CD4-positive, alpha-beta T cell (primary cell): ENCODE measurements at places on chromosomes 4 and X.

- DNase-seq = no peak
- no peaks in the 10 kb centered on the region for H3K4me1 ChIP-seq
- H3K4me3 ChIP-seq = no peak overlapping the region
Observed at GRCh38 chr4:8317474-8317873, 47.9 kb downstream of the HTRA3 start.

DNA sequence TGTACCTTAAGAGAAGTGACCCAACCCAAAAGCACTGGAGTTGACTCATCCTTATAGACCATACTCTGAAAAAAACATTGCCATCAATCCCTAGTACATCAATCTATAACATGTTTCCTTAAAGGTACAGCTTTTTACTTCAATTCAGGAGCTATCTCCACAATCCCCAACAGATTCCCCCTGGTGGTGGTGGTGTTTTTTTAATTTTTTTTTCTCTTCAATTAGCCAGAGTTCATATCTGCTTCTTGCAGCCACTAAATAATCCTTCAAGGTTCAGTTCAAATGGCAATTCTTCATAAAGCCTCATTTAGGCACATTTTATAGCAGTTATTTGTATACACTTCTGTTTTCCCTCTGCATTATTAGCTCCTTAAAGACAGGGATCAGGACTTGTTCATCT, 60.7 kb upstream of the KDR start:
- H3K27me3 ChIP-seq = peaks cover 7% of the 10 kb centered on the region
- no peaks in the 10 kb centered on the region for H3K4me1 ChIP-seq
- H3K36me3 ChIP-seq = no peaks in the 10 kb centered on the region
- no peak overlapping the region for H3K27ac ChIP-seq
- DNase-seq = no peak

DNA sequence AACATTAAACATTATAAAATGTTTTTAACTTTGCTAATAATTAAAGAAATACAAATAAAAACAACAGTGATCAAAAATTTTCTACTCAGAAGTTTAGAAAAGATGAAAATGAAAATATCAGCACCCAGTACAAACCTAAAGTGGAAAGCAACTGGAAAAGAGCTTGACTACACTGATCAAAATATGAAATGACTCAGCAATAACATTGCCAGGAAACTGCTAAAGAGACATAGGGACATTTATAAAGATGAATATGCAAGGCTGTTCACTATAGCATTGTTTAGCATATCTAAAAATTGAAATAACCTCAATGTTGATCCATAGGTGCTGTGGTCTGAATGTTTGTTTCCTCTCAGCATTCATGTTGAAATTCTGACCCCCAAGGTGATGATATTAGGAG, 88.5 kb upstream of the NOCT start:
- DNase-seq = no peak
- no peak overlapping the region for H3K27ac ChIP-seq
- no peaks in the 10 kb centered on the region for H3K27me3 ChIP-seq
- H3K4me3 ChIP-seq = no peak overlapping the region
- no peaks in the 10 kb centered on the region for H3K4me1 ChIP-seq

DNA sequence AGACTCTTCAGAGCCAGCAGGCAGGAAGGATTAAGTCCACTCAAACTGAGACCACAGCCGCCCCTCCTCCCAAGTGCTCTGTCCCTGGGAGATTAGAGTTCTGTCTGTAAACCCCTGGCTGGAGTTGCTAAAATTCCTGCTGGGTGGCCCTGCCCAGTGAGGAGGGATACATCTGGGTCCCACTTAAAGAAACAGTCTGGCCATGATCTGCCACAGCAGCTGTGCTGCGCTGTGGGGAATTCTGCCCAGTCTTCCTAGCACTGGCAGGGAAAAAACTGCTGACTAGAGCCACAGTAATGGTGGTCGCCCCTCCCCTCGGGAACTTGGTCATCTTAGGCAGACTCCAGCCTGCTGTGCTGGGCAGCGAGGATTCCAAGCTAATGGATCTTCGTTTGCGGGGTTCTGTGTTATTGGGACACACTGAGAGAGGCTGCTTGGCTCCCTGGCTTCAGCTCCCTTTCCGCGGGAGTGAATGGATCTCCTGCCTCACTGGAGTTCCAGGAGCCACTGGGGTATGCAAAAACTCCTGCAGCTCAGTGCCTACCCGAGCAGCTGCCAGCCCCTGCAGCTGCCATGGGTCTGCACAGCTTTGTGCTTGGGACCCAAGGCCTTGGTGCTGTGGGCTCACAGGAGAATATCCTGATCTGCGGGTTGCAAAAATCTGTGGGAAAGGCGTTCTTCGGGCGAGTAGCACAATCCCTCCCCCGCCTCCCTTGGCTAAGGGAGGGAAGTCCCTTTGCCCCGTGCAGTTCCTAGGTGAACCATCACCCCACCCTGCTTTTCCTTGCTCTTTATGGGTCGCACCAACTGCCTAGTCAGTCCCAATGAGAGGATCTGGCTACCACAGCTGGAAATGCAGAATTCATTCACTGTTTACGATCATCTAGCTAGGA, 15.7 kb downstream of the ZXDB start:
- H3K4me3 ChIP-seq = no peak overlapping the region
- no peaks in the 10 kb centered on the region for H3K27me3 ChIP-seq
- H3K27ac ChIP-seq = no peak overlapping the region
- no peaks in the 10 kb centered on the region for H3K36me3 ChIP-seq
- H3K4me1 ChIP-seq = no peaks in the 10 kb centered on the region

DNA sequence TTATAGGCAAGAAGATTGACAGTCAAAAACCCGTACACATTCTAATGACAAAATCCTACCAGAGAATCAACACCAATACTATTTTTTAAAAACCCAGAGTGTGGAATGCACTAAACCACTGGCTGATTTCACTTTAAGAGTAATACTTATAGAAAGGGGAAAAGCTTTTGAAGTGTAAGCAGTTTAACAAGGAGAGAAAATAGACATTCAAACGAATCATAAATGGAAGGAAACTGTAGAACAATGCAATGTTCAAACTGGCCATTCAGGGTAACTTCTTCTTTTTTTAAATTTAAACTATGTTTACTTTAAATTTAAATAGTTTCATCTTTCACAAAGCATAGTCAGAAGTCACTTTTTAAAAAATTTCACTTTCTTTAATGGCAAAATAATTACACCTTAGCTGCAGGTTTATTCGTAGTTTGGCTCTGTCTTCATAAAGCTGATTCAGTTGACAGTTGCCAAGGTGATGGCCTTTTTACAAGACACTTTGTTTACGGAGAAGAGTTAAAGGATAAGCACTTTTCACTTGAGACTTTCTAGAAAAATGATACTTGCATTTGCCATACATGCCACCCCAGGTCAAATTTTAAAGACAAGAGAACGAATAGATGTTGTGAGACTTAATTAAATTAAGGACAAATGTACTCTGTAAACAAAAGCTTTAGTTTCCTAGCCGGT, 82.4 kb upstream of the KLF3 start:
- H3K4me1 ChIP-seq = peaks cover 6% of the 10 kb centered on the region
- no peak overlapping the region for H3K27ac ChIP-seq
- H3K27me3 ChIP-seq = no peaks in the 10 kb centered on the region
- no peaks in the 10 kb centered on the region for H3K36me3 ChIP-seq

GRCh38 chr4:26557164-26557563, 26.7 kb upstream of the TBC1D19 start:
- no peak overlapping the region for H3K4me3 ChIP-seq
- peaks cover 3% of the 10 kb centered on the region for H3K27me3 ChIP-seq
- no peaks in the 10 kb centered on the region for H3K36me3 ChIP-seq
- H3K4me1 ChIP-seq = no peaks in the 10 kb centered on the region

GRCh38 chr4:40482985-40483647, 146.5 kb downstream of the RBM47 start:
- no peak overlapping the region for H3K27ac ChIP-seq
- DNase-seq = no peak

DNA sequence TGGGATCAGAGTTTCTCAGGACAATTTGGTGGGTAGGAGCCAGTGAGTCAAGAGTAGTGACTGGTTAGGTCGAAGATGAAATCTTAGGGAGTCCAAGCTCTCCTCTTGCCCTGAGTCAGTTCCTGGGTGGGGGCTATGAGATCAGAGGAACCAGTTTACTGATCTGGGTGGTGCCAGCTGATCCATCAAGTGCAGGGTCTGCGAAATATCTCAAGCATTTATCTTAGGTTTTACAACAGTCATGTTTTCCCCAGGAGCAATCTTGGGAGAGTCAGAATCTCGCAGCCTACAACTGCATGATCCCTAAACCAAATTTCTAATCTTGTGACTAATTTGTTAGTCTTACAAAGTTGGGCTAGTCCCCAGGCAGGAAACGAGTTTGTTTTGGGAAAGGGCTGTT, 1833.2 kb upstream of the PCDH7 start:
- H3K4me3 ChIP-seq = no peak overlapping the region
- H3K27ac ChIP-seq = no peak overlapping the region
- no peak for DNase-seq
- no peaks in the 10 kb centered on the region for H3K36me3 ChIP-seq
- no peaks in the 10 kb centered on the region for H3K27me3 ChIP-seq
- no peaks in the 10 kb centered on the region for H3K4me1 ChIP-seq

DNA sequence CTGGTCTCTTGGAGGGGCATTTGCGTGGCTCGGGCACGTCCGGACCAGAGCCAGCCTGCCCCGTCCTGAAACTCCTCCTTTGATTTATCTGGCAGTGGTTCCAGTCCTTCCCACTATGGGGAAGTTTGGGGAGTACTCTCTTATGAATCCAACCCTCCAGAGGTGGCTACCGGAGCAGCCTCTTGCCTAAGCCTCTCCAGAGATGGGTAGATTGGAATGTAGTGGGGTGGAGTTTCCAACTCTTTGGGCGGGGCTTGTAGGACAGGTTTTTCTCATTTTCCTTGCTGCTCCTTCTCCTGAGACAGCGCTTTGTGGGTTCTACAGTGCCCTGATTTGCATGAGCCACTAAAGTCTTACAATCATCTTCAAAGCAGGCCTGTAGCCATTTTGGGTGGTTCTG, 60.1 kb upstream of the XAGE1B start:
- H3K4me3 ChIP-seq = no peak overlapping the region
- H3K27me3 ChIP-seq = peaks cover 3% of the 10 kb centered on the region
- no peak for DNase-seq
- no peaks in the 10 kb centered on the region for H3K36me3 ChIP-seq
- peaks cover 2% of the 10 kb centered on the region for H3K4me1 ChIP-seq

DNA sequence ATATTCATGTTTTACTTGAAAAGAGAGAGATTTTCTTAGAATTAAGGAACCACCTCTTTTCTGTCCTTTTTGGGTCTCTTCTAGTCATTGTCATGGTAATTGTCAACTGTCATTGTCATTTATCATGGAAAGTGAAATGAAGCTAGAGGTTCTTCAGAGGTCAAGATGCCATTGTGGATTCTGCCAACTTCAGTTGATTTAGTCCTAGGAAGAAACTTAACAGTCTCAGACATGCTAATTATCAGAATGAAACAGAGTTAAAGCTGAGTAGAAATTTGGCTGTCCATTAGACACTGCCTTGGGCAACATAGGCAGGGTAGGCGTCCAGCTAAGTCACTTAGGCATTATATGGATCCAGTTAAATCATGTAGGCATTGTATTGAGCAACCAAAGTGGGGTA, 796.1 kb upstream of the ADGRL3 start:
- no peak overlapping the region for H3K27ac ChIP-seq
- DNase-seq = no peak
- no peak overlapping the region for H3K4me3 ChIP-seq
- H3K36me3 ChIP-seq = no peaks in the 10 kb centered on the region
- H3K27me3 ChIP-seq = no peaks in the 10 kb centered on the region

GRCh38 chr4:2388429-2389182, 29.8 kb downstream of the ZFYVE28 start:
- peaks cover 28% of the 10 kb centered on the region for H3K4me1 ChIP-seq
- H3K4me3 ChIP-seq = no peak overlapping the region
- no peak for DNase-seq

DNA sequence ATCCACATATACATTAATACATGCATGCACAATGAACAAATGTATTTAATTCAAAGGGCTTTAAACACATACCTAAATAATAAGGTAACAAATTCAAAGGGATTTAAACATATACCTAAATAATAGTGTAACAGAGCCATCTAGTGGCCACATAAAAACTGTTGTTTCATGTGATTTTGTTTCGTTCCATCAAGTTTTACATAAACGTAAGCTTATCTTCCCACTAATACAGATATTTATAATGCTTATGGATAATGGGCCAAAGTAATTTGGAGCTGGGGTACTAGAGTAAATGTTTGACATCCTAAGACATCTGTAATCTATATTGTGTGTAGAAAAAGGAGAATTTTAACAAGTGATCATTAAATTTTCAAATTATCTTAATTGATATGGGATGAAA, 82.3 kb downstream of the PRSS12 start:
- H3K4me3 ChIP-seq = no peak overlapping the region
- no peaks in the 10 kb centered on the region for H3K36me3 ChIP-seq
- no peaks in the 10 kb centered on the region for H3K4me1 ChIP-seq
- no peak for DNase-seq
- H3K27me3 ChIP-seq = no peaks in the 10 kb centered on the region
- H3K27ac ChIP-seq = no peak overlapping the region

DNA sequence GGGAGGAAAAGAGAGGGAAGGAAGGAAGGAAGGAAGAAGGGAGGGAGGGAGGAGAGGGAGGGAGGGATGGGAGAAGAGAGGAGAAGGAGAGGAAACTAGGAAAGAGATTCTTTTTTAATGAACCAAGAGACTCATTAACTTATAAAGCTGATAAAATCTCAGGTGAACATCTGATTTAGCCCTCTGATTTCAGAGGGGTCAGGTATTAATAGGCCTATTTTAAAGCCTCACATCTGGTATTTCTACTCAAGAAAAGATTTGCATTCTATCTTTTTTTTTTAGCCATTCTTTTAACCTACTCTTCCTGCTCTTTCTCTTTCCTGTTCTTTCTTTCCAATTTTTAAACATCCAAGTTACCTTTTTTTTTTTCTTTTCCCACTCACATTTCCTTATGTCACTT, 103.3 kb upstream of the CPEB2 start:
- H3K27me3 ChIP-seq = no peaks in the 10 kb centered on the region
- H3K27ac ChIP-seq = no peak overlapping the region
- H3K36me3 ChIP-seq = no peaks in the 10 kb centered on the region
- no peak overlapping the region for H3K4me3 ChIP-seq
- no peak for DNase-seq

DNA sequence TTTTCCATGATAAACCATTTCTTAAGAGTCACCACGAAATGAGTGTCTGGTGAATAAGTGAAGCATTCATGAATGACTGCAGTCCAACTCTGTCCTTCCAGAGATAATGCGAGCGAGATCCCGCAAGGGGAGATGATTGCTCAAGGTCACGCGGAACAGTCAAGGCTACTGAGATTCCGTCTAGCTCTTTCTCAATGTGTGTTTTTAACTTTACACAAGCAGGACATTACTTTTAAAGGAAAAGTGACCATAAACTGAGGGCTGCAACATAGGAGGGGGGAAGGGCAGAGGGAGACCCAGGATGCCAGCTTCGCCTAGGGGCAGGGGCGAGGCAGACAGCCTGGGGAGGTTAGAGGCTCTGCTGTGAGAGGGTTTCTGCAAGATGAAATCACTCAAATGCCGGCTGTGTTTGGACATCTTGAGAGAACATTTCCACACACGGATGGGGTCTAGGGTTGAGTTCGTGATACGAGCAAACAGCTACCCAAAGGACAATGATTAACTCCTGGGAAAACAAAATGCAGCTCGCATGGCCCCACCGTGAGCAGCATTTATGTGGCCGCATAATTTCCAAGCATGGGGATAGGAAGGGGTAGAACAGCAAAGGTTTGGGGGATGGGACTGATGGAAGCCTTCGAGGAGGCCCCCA, 23.8 kb upstream of the CCNQ start:
- H3K27me3 ChIP-seq = no peaks in the 10 kb centered on the region
- H3K36me3 ChIP-seq = no peaks in the 10 kb centered on the region
- no peak overlapping the region for H3K27ac ChIP-seq
- no peak overlapping the region for H3K4me3 ChIP-seq
- no peaks in the 10 kb centered on the region for H3K4me1 ChIP-seq
- DNase-seq = no peak

GRCh38 chr4:139913995-139914598, 239.9 kb downstream of the MAML3 start:
- H3K4me3 ChIP-seq = no peak overlapping the region
- no peaks in the 10 kb centered on the region for H3K4me1 ChIP-seq
- H3K27me3 ChIP-seq = no peaks in the 10 kb centered on the region
- H3K27ac ChIP-seq = no peak overlapping the region
- no peak for DNase-seq
